Jurkat, Clone E6-1 (cell line): ENCODE measurements at places on chromosomes 6 and 20.

- no peak for DNase-seq
Observed at GRCh38 chr6:75926293-75927168, 145.9 kb downstream of the IMPG1 start.

- DNase-seq = peak; percentile 1
Observed at GRCh38 chr6:81166770-81167169, 585.7 kb downstream of the TENT5A start.

GRCh38 chr6:165034271-165034741, 275.1 kb downstream of the C6orf118 start:
- DNase-seq = no peak

GRCh38 chr6:8080362-8081151, 16.4 kb upstream of the BLOC1S5 start:
- no peak for DNase-seq

GRCh38 chr6:53436526-53437303, 88.0 kb upstream of the ELOVL5 start:
- DNase-seq = peak; percentile 10

DNA sequence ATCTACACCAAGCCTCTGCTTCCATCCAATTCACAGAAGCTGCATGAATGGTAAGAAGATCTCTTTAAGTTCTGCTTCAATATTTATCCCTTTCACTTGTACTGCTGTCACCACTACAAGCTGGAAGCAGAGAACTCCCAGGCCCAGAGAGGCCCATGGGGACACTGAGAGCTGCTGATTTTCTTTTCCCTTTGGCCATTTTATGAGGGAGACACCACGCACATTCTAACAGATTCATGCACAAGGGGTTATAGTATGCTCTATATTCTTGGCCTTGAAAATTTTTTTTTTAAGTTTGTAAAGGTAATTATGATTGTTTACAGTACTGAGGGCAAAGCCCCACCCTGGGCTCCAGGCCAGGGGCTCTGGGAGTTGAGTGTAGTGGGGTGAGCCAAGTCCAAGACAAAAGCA, 88.4 kb downstream of the MYB start:
- DNase-seq = no peak

DNA sequence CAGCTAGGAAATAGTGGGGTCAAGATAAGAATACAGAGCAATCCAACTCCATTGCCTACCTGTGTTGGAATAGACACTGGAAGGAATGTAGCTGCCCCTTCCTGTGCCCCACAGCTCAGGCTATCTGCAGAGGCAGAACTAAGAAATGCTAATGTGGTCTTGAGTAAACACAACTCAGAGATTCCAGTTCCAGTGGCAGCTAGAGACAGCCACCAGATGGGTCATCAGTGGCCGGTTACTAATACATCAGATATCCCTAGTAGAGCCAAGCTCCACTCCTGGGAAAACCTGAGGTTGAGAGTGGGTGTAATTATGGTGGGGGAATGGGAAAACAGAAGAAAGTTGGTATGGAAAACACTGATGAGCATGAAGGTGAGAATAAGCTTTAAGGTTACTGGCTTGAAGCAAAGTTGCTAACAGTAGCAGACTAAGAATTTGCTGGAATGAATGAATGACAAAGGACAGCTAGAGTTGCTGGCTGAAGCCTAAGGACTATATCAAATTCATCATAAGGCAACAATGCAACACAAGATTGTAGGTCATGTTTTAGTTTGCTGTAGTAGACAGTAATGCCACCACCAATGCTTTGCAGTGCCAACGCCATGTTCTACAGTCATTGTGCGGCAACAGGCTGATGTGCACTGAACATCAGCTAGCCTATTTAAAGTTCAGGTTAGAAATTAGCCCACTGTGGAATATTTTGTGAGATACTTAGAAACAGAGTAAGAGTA, 28.3 kb upstream of the FAM83C start:
- no peak for DNase-seq

- DNase-seq = no peak
Observed at GRCh38 chr20:2837221-2837960, 3.1 kb downstream of the PCED1A start.

DNA sequence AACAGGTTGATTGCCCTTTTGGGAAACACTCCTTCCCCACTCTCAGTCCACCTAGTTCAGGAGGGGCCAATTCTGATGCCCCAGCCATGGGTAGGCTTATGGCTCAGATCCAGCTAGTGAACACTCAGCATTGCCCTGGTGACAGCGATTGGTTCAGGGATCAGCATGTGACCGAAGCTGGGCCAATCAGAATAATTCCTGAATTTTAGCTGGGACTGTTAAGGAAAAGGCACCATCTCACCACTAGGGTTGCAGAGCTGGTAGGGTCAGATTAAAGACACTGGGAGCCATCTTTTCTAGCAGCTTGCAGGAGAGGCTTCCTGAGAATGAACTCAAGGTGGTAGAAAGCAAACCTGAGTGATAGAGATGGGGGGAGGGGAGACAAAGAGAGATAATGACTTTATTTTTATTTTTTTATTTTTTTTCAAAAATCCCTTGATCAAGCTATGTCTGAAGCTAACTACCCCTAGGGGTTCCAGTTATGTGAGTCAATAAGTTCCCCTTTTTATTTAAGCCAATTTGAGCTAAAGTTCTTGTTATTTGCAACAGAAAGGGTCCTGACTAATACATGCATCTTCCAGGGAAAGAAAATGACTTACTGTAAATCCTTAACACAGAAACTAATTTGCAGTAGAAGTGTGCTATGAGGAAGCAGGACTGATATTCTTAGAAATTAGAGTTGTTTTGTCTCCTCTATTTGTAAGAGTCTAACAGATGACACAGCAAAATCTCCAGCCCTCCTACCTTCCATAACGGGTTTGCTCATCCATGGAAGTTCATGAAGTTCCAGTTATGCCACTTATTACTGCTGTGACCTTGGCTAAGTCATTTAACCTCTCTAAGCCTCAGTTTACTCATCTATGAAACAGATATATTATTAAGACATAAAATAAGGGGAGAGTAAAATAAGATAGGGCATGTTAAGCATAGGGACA, 44.7 kb downstream of the EYA2 start:
- peak; percentile 28 for DNase-seq

GRCh38 chr20:52996130-52996529, 24.0 kb downstream of the TSHZ2 start:
- DNase-seq = no peak

- DNase-seq = no peak
Observed at GRCh38 chr6:45650524-45651135, 272.9 kb upstream of the SUPT3H start.

- DNase-seq = no peak
Observed at GRCh38 chr20:54350415-54350814, 125.0 kb upstream of the DOK5 start.

DNA sequence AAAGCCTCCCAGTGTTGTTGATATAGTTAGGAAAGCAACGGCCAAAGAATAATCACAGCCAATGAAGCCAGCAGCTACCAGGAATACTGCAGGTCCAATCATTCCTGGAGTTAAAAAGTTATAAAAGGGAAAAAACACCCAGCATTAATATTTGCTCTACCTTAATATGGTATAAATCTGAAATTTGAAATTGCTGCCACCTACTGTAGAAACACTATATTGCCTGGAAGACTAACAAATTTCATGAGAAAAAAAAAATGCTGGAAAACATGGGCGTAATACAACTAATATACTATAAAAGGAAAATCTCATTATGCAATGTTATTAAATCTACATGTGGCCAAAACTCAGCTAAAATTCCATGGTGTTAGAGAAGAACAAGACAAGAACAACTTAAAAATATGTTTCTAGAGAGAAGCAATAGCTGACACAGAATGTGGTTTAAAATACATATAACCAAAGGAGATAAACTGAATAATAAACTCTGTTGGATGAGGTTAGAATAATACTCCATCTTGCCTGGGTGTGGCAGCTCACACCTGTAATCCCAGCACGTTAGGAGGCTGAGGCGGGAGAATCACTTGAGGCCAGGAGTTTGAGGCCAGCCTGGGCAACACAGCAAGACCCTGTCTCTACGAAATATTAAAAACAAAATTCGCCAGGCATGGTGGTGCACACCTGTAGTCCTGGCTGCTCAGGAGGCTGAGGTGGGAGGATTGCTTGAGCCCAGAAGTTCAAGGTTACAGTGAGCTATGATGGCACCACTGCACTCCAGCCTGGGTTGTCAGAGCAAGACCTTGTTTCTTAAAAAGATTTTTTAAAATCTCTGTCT, 43.1 kb downstream of the SLC17A5 start:
- DNase-seq = peak; percentile 24

GRCh38 chr6:66717801-66718200, 1010.8 kb upstream of the EYS start:
- DNase-seq = no peak

DNA sequence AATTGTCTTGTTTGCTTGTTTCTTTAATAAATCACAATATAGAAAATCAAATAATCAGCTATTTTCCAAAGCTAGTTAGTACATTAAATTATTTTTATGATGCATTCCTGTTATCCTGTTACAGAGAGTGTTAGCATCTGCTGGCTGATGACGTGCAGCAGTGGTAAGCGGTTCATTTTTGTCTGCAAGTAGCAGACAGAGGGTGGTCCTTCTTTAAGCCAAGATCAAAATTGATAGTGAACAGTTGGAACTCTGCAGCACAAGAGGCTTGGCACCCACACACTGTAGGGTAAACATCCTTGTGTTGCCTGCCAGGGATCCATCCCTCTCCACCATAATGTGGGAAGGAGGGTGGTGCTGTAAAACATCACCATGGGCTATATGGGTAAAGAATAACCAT, 158.3 kb downstream of the FRK start:
- DNase-seq = no peak
